ENCODE measurements at places on chromosomes 12 and 14.

DNA sequence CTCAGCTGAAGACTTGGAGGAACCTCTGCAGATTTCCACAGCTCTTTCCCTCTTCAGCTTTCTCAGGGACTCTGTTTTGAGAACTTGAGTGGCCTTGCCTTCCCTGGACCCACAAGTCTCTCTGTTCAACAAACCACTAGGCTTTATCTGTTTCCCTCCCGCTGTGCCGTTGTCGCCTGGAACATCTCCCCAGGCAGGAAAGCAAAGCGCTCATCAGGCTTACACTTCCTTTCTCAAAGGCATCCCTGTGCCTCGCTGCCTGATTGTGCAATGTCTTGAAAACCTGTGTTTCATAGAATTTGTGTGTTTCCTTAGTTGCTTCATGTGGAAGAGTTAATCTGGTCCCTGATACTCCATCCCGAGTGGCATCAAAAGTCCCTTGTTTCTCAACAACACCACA lies 64.1 kb downstream of the PPM1A start:
- DNase-seq: no peak

GRCh38 chr12:4135919-4136605 lies 137.5 kb upstream of the CCND2 start:
- no peak for DNase-seq

DNA sequence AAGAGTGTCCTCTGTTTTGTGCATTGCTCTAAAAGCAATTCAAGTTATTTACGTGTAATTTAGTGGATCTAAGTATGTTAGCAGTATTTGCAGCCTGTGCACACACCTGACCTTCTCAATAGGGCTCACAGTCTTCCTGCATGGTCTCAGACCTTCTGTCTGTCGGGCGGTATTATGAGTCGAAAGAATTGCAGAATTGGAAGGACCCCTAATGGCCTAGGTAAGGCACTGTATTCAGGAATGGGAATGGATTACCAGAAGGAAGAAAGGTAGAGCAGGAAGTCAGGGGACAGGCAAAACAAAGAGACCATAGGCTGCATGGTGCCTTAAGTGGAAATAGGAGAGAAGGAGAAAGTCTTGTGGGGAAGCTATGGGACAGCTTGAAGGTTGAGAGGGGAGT lies 341.6 kb downstream of the VRK1 start:
- DNase-seq: no peak

DNA sequence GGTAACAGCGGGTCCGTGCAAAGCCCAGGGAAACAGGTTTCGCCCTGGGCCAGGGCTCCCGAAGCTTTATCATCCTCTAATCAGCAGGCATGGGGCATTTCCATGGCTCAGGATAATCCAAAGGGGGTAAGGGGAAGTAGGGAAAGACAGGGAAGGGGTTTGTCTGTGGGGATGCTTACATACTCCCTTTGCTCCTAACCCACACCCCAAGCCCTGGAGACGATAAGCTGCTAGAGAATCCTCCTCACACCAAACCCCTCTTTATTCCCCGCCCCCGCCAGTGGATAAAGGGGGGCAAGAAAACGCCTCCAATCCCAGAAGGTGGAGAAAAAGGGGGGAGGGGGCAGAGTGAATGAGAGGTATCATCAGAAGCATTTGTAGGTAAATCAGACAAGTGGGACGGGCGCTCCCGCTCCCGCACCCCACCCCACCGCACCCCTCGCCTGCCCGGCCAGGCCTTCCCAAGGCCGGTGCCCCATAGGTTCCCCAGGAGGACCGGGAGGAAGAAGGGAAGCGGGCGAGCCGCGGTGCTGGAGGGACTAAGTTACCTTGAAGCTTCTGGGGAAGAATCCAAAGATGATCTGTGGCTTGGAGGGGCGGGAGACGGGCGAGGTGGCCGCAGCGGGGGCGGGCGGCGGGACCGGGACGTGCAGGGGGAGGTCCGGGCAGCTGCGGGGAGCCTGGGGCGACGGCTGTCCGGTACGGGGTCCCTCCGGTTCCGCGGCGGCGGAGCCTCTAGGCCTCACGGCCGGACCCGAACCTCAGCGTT lies 762 bp downstream of the PPP2R5E start:
- no peak for DNase-seq

DNA sequence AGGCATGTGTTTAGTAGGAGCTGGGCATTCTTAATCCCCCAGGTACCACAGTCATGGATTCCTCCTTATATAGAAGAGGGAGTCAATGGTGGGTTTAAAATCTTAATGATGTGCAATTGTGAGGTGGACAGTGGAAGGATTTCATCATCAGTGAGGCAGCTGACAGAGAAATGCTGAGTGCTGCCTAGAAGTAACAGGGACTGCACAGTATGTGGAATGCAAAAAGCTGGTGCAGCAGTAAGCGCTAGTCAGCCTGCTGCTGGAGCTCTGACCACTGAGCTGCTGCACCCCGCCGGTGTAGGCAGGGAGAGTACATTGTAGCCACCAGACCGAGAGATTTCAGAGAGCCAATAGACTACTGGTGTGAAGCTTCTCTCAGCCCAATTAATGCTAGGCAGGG lies 80.5 kb upstream of the DACT1 start:
- no peak for DNase-seq

DNA sequence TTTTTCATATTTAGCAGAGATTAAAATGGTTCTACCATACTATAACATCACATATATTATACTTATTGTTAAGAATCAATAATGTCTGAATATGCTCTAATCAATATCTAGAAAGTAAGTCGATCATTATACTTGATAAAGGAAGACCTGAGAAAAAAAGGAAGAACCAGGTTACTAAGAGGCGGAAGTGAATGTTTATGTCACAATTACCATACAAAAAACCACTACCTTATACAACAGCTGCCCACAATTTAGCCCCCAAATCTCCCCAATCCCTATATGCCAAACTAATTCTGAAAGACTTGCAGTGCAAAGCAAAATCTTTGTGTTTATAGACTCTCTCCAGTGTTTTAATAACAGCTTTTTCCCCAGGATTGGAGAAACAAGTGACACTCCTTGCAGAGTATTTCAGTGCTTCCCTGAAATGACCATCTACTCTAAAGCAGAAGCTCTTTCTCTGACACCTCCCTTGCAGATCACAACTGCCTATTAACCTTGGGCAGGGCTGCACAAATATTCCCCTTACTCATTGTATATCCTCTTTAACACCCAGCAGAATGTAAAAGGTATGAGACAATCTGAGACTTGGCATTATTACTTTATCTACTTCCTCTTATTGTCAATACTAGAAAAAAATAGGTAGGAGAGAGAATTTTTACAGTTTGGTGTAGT lies 12.7 kb upstream of the SLC2A3 start:
- DNase-seq: no peak

GRCh38 chr12:109418848-109419480 lies 58.1 kb downstream of the KCTD10 start:
- no peak for DNase-seq

DNA sequence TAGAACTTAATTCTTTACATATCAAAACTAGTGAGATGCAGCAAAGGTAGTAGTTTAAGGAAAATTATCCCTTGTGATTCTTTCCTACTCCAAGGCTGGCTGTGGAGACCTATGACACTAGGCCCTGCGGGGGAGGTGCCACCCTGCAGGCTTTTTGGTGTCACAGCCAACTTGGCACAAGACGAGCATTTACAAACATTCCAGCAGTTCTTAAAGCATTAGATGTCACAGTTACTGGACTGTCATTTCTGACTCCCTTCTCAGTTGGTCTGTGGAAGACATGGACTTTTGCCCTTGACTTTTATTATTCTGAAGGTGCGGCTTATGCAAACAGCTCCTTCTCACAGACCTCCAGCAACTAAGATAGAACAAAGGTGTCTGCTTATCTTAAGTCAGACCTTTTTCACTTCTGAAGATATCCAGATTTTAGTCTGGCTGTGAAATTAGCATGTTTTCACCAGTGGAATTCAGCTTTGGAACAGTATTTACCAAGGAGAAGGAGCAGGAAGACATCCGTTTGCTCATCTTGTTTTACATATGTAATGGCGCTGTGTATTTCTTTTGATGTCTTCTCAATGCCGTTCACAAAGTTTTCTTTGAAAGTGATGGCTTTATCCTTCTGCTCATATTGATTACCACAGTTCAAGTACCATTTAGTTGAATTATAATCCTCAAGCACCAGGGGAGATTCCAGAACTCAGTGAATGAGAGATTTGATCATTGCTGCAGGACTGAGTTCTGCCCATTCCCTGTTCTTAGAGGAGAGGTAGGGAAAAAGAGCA lies 17.9 kb downstream of the SRGAP1 start:
- DNase-seq: no peak

GRCh38 chr12:93783832-93784231 lies 106.7 kb downstream of the CRADD start:
- no peak for DNase-seq

DNA sequence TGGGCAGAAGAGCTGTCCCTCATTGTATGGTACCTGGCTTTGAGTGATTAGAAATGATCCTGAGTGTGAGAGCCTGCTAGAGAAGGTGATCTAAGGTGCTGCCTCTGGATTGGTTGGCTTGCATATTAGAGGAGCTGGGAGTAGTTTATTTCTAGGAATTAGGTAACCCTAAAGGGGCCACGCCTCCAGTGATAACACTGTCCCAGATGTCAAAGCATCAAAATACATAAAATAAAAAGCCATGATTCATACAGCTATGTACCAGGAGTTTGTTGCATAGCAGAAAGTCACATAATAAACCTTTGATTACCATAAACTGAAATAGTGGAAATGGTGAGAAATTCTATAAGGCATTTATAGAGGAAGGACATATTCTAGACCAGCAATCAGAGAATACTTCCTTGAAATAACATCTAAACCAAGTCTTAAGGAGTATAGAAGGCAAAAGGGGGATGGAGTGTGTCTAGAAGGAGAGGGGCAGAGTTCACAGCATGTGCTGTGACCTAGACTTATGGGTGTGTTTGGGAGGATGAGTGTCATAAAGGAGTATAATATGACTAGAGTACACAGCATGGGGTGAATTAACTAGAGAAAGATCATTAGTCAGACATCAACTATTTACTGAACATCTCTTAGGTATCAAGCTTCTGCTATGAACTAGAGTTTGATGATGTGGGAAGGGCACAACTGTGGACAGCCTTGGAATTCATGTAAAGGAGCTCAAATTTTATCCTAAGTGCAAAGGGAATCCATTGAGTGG lies 686.4 kb downstream of the GALC start:
- DNase-seq: no peak

DNA sequence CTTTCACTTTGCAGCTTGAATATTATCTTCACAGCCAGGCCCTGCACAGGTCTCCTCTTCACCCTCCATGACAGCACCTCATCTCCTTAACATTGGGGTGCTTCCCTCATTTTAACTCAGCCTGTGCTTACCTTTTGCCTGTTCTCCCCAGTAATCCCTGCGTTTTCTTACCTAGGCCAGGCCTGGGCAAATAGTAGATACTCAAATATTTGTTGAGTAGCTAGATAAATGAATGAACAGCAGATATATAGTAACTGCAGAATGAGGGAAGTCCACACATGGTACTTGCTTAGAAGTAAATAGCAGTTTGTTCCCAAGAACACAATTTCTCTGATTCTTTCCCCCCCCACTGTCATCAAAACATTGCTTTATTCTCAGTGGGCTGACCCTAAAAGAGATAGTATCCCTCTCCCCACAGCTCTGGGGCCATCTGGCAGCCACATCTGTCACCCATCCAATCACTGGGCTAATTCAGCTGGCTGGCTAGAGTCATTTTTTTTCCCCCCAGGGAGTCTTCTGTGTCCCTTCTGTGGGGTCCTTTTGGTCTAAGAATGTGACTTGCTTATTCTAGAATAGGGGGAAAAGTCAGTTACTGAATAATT lies 43.2 kb downstream of the APPL2 start:
- no peak for DNase-seq

DNA sequence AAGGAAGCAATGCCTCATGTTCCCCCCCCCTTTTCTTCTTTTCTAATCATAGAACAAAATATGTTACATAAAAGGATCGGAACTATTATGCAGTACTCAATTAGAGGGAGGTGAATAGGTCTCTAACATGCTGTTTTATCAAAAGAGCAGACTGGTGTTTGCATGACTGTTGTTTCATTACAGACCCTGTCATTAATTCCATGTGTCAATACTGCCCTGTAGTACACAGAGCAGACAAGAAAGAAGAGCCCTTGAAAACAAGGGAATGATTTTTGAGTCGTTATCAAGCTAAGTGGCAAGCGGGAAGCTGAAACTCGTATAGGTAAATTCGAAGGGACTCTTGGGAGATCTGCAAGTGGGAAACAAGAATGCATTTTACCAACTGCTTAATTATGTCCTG lies 76.9 kb upstream of the TMEM263 start:
- DNase-seq: no peak

GRCh38 chr12:22656831-22657230 lies 31.9 kb downstream of the ETNK1 start:
- no peak for DNase-seq

- DNase-seq: no peak
Observed at GRCh38 chr12:127214186-127214585, 1052.8 kb upstream of the TMEM132C start.

GRCh38 chr12:31005256-31005943 lies 68.3 kb upstream of the DDX11 start:
- DNase-seq: no peak

GRCh38 chr12:10194160-10194670 lies 15.4 kb downstream of the TMEM52B start:
- no peak for DNase-seq

GRCh38 chr14:60815371-60815770 lies 80.8 kb downstream of the MNAT1 start:
- no peak for DNase-seq

- no peak for DNase-seq
Observed at GRCh38 chr12:646442-647384, 16.5 kb downstream of the NINJ2 start.

- DNase-seq: no peak
Observed at GRCh38 chr12:83128540-83128939, 441.8 kb downstream of the TMTC2 start.

DNA sequence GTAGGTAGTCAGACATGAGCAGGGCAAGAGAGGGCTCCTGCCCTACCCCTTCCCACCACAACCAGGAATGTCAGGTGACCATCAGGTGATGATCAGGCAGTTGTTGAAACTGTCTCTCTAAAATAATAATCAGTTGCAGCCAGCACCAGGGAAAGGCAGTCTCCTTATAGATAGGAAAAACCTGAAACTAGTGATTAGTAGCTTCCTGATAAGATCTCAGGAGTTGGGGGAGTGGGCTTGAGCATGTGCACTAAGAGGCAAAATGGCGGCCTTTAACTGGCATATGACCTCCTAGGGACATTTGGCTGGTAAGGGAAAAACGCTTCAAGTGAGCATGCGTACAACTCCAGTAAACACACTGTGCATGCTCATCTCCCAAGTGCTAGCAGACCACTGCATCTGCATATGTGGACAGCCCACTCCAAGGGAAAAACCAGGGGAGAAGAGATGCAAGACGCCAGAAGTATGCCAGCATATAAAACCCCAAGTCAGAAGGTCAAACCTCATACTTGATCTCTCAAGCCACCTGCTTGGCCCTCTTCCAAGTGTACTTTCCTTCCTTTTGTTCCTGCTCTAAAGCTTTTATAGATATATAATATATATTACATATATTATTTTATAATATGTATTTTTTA lies 37.1 kb downstream of the TGFB3 start:
- no peak for DNase-seq

DNA sequence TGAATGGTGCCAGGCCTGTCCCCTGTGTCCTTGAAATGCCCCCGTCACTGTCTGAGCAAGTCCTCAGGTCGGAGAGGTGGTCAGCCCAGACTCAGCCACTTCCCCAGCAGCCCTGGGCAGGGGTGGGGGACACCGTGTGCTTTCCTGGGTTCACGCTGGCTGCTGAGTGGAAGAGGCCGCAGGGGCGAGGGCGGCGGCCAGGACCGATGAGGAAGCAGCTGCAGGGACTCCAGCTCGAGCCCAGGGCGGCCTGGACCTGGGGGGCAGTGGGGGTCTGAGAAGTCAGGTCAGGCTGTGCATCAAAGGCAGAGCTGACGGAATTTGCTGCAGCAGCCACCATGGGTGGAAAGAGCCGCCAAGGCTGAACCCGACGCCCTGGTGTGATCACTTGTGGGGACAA lies 28.4 kb downstream of the NOC4L start:
- DNase-seq: no peak

All from stimulated activated CD8-positive, alpha-beta memory T cell treated with anti-CD3 and anti-CD28 coated beads, Interleukin-4, amount 100 ng/mL, for 4 hours (primary cell).